Naive thymus-derived CD8-positive, alpha-beta T cell (primary cell): ENCODE measurements at places on chromosomes 3 and 15.

GRCh38 chr3:142056656-142057330 is 92.6 kb downstream of the TFDP2 start:
- no peak for DNase-seq

DNA sequence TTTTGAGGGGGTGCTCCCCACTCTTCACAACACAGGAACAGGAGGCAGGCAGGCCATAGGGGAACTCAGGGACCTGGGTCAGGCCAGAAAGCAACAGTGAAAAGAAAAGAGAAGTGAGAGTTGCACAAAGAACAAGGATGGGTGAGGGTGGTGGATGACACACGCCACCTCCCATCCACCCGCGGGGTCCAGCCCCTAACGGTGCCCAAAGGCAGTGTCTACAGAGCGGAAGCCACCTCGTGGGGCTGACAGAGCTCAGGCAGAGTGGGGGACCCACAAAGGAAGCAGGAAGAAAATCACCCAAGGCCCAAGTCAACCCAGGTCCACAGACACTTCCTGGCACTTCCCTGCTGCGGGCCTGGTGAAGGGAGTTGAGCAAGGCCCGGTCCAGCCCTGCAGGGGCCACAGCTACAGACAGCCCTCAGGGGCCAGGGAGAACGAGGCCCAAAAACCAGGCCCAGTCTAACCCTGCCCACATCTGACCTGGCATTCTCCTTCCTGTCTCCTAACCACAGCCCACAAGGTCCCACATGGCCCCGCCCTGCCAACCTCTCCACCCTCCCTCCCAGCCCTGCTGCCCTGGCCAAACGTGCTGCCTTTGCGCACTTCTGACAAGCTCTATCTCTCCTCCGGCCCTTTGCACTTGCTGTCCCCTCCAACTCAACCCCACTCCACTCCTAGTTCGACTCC is 5.9 kb downstream of the NUP210 start:
- peak; percentile 76 for DNase-seq

DNA sequence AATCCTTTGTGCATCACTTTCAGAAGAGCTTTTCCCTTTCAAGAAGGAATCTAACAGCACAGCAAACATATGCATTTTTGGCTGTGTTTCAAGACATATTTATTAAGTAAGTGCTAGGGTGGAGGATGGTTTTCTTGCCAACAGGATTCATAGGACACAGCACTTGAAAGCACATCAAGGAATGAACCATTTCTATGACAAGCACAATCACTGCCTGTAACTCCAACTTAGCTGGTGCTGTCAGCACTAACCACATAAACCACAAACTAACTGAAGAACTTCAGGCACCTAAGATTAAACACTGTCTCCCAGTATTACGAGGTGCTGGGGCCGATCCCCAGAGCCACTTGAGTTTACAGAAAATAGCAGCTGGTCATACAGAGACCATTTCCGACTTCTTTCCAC is 35.4 kb upstream of the SPRED1 start:
- DNase-seq: no peak

DNA sequence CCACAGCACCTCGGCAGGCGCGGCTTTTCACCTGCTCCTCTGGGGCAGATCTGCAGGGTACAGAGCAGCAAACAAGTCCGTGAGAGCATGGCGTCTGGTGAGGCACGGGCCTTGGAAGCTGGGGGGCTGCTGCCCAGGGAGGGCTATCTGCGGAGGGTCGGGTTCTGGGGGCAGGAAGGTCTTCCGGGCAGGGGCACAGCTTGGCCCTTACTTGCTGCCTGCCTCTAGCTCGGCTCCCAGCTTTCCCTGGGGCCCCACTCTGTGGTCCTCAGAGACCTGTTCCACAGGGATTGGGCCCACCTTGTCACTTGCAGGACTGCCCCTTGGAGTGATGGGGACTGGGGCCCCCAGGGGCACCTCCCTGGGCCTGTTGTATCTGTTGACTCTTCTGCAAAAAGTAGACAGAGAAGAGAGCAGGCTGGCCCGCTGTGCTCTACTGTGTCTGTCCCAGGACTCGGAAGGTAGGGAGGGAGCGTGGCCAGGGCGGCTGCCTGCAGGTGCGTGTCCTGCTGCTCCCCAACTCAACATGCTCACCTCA is 84.1 kb downstream of the TBC1D2B start:
- no peak for DNase-seq

DNA sequence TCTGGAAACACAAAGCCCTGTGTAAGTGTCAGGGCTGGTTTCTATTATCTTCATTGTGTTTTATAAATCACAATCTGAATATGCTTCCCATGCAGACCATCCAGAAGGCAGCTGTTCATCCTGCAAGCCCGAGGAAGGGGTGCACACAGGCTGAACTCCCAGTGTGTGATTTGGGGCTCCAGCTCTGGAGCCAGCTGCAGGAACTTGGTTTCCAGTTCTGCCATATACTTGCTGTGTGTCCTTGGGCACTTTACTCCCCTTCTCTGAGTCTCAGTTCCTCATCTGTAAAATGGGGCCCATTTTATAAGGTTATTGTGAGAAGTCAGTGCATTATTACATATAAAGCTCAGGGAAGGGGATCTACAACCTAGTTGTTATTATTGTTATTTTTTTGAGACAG is 22.6 kb downstream of the CYP8B1 start:
- DNase-seq: no peak

DNA sequence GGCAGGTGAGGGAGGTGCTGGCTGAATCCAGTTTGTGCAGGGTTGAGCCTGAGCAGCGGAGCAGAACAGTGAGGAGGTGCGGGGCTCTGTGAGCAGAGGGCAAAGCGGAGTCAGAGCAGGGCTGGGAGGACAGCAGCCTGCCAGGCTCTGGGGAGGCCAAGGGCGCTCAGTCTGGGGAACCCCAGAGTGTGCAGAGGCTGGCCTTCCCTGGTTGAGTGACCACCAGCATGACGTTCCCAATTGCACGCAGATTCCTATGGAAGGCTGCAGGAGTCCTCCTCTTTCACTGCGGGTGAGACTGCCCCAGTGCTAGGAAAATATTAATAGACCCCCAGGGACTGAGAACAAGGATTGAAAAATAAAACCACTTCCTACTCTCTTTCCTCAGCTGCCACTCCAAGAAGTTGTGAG is 13.2 kb downstream of the MRAS start:
- DNase-seq: no peak

DNA sequence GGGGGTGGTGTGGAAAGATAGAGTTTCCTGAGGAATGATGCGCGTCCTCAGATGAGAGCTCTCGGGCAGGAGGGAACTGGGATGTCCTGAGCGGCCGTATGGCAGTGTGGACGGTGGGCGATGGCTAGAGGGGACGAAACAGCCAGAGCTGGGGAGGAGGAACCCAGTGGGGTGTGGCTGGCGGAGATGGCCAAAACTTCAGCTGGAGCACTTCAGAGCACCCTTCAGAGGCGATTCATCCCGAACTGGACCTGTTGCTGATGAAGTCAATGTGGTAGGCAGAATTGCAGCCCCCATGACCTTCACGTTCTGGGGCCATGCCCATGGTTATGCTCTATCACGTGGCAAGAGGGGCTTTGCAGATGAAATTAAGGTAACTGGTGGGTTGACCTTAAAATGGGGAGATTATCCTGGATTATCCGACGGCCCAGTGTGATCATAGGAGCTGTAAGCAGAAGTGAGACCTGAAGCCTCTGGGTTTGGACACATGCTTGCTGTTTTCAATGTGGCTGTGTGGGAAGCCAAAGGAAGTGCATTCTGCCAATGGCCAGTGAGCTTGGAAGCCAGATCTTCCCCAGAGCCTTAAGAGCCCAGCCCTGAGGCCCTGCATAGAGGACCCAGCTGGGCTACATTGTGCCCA is 52.3 kb downstream of the ATP1B3 start:
- DNase-seq: no peak

DNA sequence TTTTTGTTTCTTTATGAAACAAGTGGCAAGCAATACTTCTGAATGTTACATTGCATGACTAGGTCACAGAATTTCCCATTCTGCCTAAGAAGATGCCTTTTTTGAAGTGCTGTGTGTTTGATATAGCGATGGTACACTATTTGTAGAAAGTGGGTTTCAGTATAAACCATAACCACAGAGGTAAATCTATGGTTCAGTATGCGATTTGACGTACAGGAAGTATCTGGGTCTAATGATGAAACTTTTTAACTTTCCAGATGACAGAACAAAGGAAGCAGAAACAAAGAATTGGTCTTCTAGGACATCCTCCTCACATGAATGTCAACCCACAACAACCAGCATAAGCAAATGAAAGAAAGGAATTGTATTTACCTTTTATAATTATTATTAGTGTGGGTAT is 133.4 kb upstream of the BHLHE40 start:
- DNase-seq: no peak

DNA sequence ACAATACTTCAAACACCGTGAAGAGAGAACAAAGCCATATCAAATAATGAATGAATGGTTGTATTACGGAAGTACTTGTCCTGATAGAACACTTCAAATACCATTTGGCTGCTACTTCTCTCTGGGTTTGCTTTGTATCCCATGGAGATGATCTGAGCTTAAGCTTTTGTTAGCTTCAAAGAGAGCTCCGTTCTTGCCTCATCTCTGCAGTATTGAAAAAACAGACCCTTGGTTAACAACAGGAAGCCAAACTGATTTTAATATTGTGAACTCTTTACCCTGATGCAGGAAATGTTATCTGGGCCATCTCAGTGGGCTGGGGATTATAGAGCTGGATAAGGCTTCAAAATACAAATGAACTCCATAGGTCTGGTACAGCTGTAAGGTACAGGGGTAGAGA is 101.0 kb downstream of the CHL1 start:
- no peak for DNase-seq

GRCh38 chr15:40182358-40183029 is 21.6 kb downstream of the BUB1B start:
- DNase-seq: no peak

GRCh38 chr3:194521510-194522260 is 34.9 kb upstream of the ATP13A3 start:
- DNase-seq: no peak

DNA sequence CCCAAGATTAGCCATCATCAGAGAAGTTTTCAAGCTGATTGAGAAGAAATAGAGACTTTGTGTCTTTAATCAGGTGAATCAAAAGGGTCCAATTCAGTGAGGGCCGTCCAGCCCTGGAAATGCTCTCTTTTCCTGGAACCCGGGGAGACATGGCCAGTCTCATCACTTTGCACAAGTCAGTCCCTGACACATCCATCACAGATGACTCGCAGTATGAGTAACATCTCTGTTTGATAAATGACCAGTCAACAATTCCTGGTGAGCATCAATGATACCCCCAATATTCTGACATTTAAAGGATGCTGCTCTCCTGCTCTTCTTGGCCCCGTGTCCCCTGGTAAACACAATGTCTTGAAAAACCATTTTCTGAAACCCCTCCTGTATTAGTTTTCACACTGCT is 26.7 kb downstream of the C3orf20 start:
- DNase-seq: no peak

- DNase-seq: no peak
Observed at GRCh38 chr15:43150191-43150929, 17.0 kb downstream of the TMEM62 start.

- no peak for DNase-seq
Observed at GRCh38 chr15:39946862-39947261, 12.9 kb downstream of the EIF2AK4 start.

DNA sequence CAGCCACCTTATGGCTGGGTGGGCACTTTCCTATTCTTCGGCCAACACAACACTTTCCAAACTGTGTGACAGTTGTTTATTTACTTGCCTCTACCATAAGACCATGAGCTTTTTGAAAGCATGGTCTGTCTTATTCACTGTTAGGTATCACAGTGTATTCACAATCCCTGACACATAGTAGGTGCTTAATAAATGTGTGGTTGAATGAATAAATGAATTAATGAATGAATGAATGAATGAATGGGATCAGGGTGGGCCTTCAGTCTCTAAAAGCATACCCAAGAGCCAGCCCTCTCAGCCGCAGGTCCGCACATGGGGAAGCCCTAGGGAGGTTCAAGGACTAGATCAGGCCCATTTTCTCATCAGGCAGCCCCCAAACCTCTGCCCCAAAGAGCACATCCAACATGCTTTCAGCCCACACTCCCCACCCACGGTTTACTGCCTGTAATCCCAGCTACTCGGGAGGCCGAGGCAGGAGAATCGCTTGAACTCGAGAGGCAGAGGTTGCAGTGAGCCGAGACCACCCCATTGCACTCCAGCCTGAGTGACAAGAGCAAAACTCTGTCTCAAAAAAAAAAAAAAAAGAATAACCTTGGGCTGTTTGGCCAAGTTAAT is 95.9 kb downstream of the LIPC start:
- DNase-seq: no peak

DNA sequence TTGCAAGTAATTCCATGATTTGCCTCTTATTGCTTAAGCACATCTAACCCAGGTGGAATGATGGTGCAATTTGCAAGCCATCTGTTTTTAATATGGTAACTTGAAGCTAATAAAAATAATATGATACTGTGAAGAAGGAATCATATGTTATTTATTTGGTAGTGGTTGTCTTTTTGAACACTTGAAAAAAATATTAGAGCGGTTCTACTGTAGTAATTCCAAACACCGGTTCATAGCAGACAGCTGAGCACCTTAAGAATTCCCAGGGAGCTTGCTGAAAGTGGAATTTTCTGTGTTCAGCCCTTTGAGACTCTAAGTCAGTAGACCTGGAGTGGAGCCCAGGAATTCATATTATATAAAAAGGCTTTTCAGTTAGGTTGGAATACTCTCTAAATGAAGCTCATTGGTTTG is 687.4 kb downstream of the EDEM1 start:
- DNase-seq: no peak

DNA sequence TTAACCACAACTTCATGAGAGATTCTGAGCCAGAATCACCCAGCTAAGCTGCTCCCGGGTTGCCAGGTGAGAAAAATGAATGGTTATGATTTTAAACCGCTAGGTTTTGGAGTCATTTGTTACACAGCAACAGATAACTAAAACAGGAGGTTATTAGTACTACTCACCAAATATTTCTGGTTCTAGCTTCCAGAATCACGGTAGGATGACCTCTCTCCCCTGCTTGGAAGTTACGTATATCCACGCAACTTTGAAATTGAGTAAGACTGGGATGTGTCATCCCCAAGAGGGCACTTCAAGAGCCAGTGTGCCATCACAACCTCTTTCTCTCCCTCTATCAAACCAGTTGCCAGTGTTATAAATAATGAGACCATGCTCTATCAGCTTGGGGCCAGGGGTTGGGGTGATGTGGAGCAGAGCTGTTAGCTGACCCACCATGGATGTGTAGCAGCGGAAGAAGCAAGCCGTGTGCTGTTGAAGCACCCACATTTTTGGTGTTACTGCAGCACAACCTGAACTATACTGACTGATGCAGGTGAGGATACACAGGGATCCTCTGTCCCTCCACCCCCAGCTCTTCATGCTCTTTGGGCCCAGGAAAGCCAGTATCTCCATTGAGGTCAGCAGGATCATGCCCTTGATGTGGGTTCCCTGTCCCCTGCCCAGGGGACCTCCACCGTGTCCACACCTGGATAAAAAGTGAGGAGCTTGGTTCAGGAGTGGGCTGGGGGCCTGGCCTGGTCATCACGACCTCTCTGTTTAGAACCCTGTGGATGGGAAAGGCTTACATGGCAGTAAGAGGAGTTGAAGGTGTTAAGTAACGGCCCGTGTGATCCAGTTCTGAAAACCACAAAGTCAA is 19.4 kb upstream of the ALDH1A3 start:
- no peak for DNase-seq
